ENCODE measurements at places on chromosomes 12 and 14. TPM values are rescaled to one million over a fixed set of nuclear protein-coding genes. Genes with fewer than 3 reads are reported as not detected.

The VRTN gene
- not detected for total RNA-seq

The DPF3 gene
- total RNA-seq: 2.6 TPM

The CLEC4C gene
- not detected for total RNA-seq

The RFX4 gene
- not detected for total RNA-seq

The NEUROD4 gene
- total RNA-seq: not detected

The OR10G2 gene
- not detected for total RNA-seq

The LRRIQ1 gene
- total RNA-seq: under 0.01 TPM

The STYK1 gene
- not detected for total RNA-seq

The DNAI7 gene
- total RNA-seq: not detected

The P2RX2 gene
- total RNA-seq: not detected

The GDF3 gene
- not detected for total RNA-seq

The OR10P1 gene
- not detected for total RNA-seq

The KRT82 gene
- not detected for total RNA-seq

The LIN52 gene
- total RNA-seq: 7.6 TPM

The AMIGO2 gene
- 1.4 TPM for total RNA-seq

Measured in myometrial cell (primary cell).